ENCODE measurements at places on chromosomes 2 and 18. TPM values are rescaled to one million over a fixed set of nuclear protein-coding genes. Genes with fewer than 3 reads are reported as not detected.

GRCh38 chr2:5697562-5697961, 5.4 kb downstream of the SOX11 start:
- DNase-seq: no peak

DNA sequence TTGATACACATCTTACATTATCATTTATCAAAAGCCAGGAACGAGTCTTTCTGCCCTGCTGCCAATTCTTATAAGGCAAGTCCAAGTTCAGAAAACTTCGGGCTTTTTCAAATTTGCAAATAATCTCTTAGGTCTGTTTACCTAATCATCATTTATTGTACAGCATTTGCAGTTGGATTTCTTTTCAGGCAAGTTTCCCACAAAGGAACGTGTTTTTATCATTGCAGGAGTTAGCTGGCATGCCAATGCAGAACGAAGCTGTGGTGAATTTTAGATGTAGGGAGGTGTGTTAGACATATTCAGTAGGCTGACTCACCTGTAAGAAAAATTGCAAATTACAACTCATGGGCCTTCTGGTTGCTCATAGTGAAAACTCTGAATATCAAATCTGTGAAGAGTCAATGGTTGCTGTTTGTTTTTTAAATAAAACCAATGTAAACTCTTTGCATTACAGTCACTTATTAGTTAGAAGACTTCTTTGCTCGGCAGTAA, 209.6 kb downstream of the SRBD1 start:
- no peak for DNase-seq

DNA sequence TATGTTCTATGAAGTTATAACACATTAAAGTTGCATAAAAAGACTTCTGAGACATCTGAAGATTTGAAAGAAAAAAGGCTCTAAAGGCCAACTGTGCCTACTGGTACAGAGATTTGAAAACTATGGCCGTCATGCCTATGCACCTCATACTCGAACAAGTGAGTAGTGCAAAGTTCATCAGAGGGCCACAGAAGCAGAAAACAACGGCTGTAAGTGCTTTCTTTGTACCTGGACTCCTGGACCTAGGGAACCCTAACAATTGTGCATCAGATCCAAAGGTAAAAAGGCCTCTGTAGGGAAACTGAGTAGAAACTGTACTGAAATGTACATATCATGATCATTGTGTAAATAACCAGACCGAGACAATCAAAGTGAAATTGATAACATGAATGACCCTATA, 230.4 kb upstream of the CHST9 start:
- no peak for DNase-seq

- DNase-seq: no peak
Measured at GRCh38 chr18:7941533-7941932, 374.4 kb downstream of the PTPRM start.

GRCh38 chr2:37566517-37566981, 104.9 kb downstream of the CDC42EP3 start:
- peak; percentile 64 for DNase-seq

GRCh38 chr2:80303006-80303908, 1.3 kb downstream of the LRRTM1 start:
- no peak for DNase-seq

DNA sequence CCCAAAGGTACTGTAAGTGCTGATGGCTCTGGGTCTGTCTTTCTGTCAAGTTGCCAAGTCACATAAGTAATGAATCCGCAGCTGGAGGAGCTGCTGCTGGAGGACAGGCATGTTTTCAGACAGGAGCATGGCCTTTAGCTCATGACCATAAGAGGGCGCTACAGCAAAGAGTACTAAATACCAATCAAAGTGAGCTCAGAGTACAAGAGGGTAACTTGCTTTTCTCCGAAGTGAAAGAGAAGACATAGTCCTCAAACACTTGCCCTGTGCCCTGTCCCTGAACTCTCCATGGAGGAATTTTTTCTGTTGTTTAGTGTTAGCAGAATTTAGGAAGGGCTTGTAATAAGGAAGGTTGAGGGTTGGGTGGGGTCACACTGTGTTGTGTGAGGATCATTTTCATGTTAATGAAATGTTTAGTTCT, 58.0 kb upstream of the EML6 start:
- peak; percentile 78 for DNase-seq

- DNase-seq: no peak
Measured at GRCh38 chr2:81767187-81767912, 1462.8 kb upstream of the LRRTM1 start.

DNA sequence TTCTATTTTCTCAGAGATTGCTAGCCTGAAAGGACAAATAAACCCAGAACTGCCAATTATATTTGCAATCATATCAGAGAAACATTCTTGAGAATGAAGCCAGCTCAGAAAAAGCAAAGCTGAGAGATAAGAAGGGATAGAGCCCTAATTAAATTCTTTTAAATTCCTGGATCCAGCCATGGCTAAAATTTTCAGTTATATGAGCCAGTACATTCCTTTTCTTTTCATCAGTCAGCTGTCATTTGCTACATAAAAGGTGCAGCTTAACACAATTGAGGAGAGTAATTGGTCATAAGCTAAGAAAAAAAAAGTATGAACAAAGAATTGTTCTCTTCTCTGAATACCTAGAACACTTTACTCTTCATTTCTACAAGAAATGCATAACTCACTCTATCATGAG, 303.5 kb upstream of the FIGN start:
- DNase-seq: no peak

DNA sequence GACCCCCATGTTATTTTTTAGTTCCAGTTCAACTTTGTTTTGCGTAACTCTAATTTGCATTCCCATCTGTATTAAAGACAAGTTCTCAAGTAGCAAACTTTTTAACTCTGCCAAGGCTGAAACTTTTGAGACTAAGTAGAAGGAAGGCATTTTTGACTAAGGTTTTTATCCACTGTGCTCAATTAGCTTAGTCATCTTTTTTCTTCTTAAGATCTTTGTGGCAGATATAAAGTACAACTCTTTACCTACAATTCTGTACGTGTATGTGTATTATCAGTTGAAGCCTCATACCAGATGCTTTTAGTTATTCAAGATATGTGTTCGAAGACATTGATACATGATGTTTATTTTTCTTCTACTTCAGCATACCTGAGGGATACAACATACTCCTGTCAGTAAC, 41.6 kb downstream of the CREB1 start:
- DNase-seq: no peak

DNA sequence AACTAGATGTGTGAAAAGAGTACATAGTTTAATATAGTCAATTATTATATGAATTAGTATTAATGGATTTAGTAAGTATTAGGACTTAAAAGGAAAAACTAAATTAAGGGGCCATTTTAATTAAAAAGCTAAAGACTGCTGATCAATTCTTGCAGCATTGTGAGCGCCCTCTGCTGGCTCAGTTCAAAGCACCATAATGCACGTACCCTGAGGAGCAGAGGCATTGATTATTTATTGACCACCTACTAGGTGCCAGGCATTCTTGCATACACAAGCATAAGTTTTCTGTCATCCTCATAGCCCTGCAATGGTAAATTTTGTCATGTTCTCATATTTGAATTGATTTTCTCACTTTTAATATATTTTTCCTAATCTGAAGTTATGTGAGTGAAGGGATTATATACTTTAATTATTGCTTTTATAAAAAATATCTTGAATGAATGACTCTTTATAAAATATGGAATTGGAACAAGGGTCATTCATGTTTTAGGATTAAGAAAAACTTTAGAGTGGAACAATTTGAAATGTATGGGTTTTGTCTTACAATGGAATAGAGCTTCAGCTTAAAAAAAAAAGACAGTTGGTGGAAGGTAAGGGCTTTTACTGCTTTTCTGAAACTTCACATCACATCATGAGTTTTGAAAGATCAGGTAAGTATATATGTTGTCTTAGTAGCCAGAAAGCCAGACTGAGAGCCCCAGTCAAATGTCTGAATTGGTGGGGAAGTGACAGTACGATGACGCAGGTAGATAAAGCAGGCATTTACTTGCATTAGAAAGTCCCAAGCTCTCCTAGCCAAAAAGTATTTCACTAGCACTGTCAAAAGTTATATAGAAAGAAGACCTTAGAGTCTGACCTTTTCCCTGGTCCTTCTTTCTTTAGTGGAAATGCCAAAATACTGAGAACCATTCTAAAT, 9.7 kb downstream of the ITGA4 start:
- peak; percentile 62 for DNase-seq

DNA sequence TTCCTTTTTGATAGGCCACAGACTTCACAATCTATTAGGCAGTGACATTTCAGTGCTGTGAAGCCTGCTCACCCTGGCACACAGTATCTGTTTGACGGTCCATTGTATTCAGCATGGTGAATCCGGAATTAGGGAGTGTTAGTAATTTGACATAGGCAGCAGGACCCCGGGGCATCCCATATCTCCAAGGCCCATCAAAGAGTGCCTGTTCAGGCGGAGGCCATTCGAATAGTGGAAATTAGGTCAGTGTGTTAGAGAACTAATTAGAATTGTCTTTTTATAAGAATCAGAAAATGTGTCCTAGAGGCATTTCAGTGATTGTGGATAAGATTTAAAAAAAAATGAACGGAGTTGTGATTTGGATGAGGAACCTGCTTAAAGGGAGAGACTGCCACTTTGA, 818.8 kb upstream of the SOX11 start:
- DNase-seq: no peak

DNA sequence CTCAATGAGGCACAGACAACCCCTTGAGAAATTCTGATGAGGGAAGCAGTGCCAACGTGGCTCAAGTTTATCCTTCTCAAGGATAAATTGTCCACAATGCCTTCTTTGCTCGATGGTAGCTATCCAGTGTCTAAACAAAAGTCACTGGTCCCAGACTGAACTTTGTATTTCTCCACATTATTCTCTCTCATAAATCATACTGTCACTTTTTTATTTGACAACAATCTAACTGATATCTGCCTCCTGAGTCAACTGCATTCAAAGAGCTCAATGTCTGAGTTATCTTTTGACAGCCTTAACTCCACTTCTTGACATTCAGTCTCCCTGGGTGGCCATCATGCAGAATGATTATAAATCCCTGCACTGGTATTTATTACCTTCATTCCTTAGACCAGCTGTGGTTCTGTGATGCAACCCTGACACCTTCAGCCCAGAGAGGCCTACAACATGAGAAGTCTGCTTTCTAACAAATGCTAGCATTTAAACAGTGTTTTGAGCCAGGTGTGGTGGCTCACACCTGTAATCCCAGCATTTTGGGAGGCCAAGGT, 38.2 kb downstream of the IMMT start:
- DNase-seq: no peak

DNA sequence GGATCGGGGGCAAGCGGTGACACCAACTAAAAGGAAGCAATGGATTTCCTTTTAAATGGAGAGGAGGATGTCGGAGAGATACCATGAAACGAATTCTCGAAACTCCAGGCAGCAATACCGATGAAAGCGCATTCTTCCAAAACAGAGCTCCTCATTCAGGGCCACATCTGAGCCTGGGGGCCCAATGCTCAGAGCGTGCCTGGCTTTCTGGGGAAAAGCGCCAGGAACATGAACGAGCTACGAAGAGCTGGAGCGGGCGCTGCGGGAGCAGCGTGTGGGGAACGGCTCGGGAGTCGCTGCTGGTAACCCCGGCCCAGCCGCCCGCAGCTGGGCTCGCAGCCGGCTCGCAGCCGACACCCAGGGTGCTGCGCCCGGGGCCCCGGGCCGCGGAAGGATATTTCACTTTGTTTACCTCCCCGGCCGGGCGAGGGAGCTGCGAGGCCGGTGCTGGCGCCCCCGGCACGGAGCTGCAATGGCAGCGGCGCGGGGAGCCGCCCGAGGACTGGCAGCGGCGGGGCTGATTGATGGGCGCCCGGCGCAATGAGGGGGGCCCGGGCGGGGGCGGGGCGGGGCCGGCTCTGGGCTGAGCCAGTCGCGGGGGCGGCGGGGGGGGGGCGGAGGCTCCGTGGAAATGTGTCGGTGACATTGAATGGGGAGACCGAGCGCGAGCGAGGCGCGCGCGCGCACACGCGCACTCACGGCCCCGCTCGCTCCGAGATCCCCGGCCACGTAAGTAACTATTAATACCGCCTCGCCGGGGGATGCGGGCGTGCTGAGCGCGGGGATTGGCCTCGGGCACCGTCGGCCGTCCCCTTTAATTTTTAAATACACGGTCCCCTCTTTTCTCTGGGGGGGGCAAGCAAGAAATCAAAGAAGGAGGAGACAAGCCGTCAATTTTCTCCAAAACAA, at the start of gene TRIB2:
Gene TRIB2 (plus strand): TSS at position 655 of the 909 bp plus-strand sequence. CDS start 1,372 bp downstream, outside the sequence.
- peak; percentile 94 for DNase-seq

DNA sequence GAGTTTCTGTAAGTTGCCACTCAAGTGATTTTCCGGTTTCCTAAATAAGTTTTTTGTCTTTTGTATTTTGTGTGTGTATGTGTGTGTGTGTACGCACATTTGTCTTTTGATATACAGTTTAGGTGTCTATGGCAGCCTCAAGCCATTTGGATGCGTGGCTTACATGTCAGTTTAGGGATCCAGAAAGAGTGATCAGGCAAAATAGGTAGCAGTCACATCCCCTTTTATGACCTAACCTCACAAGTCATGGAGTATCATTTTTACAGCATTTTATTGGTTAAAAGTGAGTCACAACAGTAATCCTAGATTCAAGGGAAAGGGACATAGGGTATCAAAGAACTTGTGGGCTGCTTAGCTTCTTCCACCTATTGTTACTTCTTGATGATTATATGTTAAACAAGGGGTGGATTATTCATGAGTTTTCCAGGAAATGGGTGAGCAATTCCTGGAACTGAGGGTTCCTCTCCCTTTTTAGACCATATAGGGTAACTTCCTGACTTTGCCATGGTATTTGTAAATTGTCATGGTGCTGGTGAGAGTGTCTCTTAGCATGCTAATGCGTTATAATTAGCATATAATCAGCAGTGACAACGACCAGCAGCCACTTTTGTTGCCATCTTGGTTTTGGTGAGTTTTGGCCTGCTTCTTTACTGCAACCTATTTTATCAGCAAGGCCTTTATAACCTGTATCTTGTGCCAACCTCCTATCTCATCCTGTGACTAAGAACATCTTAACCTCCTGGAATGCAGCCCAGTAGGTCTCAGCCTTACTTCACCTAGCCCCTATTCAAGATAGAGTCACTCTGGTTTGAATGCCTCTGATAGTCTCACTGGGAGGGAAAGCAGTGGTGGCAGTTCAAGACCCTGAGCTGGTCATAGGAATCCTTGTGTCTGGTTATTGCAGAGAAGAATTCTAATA, 8.6 kb upstream of the SOCS6 start:
- DNase-seq: peak; percentile 69

CPS1 gene
- 4.3 TPM for total RNA-seq

IMPA2 gene
- 18.3 TPM for total RNA-seq
